ENCODE measurements at places on chromosomes 2 and 18.
A peak's percentile ranks its signal among the peaks of the same experiment; 100 is the strongest.

- no peak for DNase-seq
Measured at GRCh38 chr2:132669908-132670495, at the start of gene LYPD1. TSS of gene LYPD1 (minus strand) at chr2:132670205. CDS start at chr2:132669932, 273 bp downstream.

DNA sequence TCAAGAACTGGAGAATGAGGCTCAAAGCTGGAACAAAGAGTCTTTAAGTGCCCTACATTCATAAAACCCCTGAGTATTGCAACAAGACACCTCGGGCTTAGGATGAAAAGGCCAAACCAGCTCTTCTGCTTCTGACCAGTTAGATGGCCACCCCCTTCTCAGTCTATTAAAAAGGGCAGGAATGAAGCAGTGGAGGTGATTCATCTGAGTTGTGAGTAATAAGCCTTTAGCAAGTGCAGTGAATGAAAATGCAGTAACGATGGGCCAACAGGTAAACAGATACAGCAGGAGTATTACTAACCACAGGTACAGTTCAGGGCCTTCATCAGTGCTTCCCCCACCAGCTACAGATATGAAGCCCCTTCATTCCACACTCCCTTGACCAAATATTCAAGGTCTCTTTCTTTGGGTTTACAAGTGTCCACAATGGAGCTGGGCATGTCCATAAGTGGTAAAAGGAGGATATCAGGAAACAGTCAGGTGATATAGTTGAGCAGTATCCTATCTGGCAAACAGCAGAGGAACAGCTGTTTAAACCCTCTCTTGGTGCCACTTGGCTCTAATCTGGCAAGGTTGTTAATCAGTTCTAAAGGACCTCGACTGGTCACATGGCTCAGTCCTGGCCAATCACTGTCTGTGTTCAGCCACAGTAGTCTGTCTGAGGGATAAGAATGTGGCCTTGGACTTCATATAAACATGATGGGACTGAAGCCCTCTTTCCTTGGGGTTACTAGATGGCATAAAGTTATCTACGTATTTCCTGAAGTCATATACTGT lies 17.8 kb downstream of the SERPINB13 start:
- DNase-seq: no peak

DNA sequence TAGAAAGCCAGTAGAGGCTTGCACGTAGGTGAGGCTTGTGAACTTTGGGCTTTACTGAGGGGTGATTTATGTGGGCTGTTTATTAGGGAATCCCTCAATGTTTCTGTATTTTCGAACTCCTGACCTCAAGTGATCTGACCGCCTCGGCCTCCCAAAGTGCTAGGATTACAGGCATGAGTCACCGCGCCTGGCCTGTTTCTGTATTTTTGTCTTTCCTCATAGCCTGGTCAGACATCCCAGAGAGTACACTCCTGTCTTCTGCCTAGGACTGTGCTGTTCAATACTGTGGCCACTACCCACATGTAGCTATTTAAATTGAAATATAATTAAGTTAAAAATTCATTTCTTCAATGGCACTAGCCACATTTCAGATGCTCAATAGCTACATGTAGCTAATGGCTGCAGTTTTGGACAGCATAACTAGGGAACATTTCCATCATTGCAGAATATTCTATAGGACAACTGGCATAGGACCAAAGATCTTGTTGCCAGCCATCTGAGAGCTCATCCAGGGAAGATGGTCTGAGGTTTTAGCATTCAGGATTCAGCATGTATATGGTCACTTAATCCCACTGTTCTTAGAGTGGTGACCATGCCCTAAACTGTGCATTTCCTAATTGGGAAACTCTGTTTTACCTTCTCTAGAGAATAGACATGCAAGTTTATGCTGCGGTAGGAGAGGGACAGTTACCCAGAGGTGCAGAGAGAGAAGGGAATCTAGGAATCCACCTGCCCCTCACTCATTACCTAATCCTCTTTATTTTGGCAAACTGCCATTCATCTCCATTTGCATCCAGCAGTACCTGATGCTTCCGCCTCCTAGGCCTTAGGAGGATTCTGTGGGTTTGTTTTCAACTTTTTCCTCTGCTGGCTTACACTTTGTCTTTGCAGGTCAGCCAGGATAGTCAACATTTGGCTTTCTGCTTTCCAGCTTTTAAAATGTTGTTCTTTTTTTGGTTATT lies 64.4 kb downstream of the LCLAT1 start:
- DNase-seq: no peak

GRCh38 chr2:98773169-98773568 lies 42.2 kb upstream of the MGAT4A start:
- DNase-seq: no peak

DNA sequence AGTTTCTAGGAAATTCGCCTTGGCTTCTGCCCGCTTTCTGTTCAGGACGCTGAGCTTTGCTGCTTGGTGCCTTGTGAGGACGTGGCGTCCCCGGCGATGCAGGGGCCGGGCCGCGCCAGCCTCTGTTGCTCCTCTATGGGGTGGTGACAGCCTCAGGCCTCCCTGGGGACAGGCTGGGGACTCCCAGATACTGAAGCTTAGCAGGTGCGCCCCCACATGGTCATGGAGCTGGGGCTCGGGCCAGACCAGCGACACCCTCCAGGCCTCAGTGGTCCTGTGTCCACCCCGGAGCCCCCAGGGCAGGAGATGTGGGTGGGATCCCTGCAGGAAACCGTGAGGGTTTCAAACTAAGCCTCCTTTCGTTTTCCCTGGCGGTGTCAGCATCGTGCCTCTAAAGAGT lies 29.2 kb downstream of the KCNG2 start:
- DNase-seq: no peak

DNA sequence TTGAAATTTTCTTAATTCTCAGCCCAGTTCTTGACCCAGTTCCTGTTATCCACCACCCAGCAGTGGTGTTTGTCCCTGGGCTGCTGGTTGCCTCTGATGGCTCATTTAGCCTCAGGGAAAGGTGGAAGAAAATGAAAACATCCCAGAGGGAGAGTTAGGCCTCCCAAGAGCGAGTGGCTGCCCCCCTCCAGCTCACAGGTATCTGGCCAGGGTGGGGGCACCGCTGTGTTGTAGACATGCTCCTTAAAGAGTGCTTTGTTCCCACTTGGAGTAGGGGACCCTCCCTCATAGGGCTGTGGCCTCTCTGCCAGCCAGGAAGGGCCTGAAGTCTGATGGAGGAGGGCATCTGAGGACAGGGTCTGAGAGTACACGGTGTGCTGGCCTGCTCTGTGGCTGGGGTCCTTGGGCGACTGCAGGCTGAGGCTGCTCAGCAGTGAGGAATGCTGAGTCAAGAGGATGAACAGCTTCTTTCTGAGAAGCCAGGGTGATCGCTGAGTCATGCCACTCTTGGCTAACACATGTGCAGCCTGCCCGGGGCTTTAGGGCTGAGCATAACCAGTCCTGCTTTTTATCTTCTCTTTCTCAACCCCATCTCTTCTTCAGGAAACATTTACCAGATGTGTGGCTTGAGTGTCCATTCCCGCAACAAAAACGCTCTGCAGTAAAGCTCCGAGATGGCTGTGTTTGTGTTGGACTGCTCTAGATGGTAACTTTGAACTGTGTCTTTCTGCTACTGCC lies 72.3 kb downstream of the IL1R2 start:
- DNase-seq: peak; percentile 53

GRCh38 chr2:12828980-12829379 lies 112.2 kb downstream of the TRIB2 start:
- DNase-seq: no peak

GRCh38 chr18:41936471-41937134 lies 18.4 kb upstream of the PIK3C3 start:
- DNase-seq: no peak

DNA sequence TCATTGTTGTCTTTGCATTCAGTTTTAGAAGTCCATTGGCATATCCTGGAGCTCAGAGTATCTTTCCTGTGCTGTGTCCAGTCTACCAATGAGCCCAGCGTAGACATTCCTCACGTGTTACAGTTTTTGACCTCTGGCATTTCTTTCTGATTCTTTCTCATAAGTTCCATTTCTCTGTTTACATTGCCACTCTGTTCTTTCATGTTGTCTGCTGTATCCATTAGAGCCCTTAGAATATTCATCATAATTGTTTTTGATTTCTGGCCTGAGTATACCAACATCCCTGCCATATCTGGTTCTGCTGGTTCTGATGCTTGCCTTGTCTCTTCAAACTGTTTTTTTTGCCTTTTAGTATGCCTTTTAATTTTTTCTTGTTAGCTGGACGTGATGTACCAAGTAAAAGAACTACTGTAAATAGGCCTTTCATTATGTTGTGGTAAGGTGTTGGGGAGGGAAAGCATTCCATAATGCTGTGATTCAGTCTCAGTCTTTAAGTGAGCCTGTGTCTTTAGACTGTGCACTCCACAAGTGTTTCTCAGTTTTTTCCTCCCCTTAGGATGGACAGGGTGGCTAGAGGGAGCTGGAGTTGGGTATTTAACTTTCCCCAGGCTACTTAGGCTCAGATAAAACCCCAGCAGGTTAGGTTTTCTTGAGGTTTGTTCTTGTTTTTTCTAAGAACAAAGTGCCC lies 35.6 kb downstream of the CEP192 start:
- no peak for DNase-seq

- DNase-seq: no peak
Measured at GRCh38 chr18:2082676-2083075, 488.6 kb downstream of the METTL4 start.

DNA sequence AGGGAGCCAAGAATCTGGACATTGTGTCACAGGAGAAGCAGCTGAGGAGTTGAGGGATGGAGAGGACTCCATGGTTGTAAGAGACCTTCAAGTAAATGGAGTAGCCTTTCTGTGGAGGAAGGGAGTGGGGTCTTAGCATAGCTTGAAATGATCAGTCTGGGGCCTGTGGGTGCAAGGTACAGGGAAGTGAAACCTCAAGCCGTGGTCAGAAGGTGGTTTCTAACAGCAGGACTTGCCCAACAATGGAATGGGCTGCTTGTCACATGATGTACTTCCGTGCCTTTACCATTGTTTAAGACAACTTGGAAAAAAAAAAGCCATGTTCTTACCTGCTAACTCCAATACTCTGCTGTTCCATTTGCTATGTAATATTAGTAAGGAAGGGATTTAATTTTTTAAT lies 140.7 kb downstream of the LDLRAD4 start:
- DNase-seq: no peak

- no peak for DNase-seq
Measured at GRCh38 chr18:8741117-8741516, 35.8 kb downstream of the MTCL1 start.

DNA sequence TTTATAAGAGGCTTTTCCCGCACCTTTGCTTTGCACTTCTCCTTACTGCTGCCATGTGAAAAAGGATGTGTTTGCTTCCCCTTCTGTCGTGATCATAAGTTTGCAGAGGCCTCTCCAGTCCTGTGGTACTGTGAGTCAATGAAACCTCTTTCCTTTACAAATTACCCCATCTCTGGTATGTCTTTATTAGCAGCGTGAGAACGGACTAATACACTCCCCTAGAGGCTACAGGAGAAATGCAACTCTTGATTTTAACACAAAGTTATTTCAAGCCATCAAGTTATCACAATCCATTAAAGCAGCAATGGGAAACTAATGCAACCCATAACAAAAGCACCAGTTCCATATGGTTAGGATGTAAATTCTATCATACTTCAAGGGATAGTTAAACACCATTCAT lies 1378.8 kb upstream of the DDX18 start:
- no peak for DNase-seq

GRCh38 chr2:237915576-237915975 lies 51.2 kb upstream of the UBE2F start:
- DNase-seq: no peak

DNA sequence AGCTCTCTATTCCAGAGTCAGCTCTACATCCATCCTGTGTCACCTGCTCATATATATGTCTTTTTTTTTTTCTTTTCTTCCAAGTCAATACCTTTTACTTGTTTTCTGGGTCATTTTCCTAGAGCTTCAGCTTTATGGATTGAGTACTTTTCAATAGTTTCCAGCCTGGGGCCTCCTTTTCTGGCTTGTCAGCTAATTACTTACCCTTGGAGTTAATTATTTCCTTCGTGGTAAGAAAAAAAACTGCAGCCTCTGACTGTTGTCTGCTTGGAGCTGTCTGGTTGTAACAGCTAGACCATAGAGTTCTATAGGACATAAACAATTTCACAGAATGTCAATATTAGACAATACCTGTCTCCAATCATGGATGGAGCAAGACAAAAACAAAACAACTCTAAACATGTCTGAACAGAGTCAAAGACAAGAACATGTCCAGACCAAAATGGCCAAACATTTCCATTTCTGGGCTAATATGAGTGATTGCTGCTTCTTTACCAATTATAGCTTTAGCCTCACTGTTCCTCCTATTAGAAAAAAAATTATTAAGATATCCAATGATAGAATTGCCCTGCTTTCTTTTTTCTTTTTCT lies 643.1 kb downstream of the SLC4A3 start:
- DNase-seq: no peak

- DNase-seq: no peak
Measured at GRCh38 chr18:8140841-8141501, 468.3 kb upstream of the RAB12 start.

- DNase-seq: no peak
Measured at GRCh38 chr2:229732897-229733296, 18.5 kb upstream of the DNER start.

- no peak for DNase-seq
Measured at GRCh38 chr2:206112846-206113547, 27.0 kb upstream of the INO80D start.

GRCh38 chr2:157106950-157107349 lies 150.6 kb upstream of the GALNT5 start:
- DNase-seq: no peak

GRCh38 chr2:106085181-106085940 lies 108.7 kb downstream of the UXS1 start:
- DNase-seq: peak; percentile 60

DNA sequence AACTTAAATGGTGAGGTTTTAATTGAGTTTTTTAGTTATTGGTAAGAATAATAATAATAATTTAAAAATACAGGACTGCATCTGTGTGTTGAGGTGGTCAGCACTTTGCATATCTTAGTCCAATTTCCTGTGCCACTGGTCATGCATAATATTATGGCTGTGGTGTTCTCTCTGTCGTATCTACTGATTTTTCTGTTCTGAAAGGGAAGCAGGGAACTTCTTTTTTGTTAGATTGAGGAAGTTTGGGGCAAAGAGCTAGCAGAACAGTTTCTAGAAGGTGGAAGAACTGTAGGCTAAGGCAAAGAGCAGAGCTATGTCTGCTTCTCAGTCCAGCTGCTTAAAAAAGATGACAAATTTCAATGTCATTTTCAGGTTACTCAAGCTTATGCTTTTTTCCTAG lies 74.3 kb downstream of the XRCC5 start:
- DNase-seq: no peak

DNA sequence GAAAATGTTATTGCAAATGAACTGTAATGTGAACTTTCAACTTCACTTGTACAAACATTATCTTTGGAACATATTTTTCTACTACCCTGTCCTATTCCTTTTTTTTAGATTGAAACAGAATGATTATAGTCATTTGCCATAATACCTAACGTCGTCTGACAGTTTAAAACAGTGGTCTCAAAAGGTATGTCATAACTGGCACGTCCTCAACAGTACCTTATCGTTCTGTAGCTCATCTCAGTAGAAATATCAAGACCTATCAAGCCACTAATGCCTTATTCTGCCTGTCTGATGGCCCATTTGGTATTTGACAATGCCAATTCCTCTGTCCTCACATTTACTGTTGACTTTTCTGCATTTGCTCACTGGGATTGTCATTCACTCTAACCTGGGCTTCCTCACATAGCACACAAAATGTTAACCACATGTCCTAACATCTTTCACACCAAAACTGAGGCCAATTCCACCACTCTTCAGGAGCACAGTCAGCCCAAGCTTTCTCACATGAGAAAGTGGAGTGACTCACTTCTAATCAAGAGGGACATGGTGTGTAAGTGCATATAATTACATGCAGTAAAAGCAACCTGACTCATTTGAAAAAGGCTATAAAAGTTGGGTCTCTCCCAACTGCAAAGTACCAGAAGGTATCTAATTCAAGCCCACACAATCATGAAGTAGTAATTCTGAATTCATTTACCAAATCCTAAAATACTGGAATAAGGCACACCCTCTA lies 34.8 kb downstream of the DNER start:
- DNase-seq: no peak

- DNase-seq: no peak
Measured at GRCh38 chr2:24914713-24915112, 5.3 kb downstream of the ADCY3 start.

All from CD4-positive, alpha-beta T cell treated with Interleukin-15 for 1 hour (primary cell).